NCI-H748 treated with DMSO at 0.1 percent for 48 hours (cell line): ENCODE measurements at places on chromosomes 16 and 17.

DNA sequence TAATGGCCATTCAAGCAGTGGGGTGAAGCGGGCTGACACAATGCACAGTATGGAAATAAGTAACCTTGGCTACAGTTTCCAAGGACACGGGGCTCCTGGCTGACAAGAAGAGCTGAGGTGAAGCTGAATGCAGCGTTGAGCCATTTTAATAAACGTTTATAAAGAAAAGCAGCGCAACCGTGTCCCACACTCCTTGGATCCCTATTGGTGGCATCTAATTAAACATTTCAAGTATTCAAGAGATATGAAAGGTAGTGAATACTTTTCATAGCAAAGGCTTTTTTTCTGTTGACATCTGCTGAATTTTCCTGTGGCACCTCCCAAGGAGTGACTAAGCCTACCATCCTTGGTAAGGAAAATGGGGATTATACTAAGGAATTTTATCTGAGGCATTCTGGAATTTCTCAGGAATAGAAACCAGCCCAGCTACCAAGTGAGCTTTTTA lies 26.5 kb downstream of the DUSP14 start:
- DNase-seq: no peak

DNA sequence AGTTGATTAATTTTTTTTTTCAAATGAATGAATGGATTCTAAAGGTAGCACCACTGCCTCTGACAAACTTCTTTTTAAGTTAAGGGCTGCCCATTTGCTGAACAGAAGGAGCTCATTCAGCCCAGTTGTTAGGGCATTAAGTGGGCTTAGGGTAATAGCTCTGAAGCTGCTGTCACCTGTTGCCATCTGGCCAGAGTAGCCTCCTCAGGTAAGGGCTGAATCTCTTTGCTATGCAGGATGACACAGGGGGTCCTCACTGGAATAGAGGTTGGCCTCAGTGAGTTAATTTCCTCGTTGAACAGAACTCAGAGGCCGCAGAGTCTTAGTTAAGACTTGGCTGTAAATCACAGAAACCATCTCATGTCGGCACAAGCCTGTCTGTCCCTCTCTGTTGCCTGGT lies 232.8 kb downstream of the CCDC182 start:
- DNase-seq: no peak

DNA sequence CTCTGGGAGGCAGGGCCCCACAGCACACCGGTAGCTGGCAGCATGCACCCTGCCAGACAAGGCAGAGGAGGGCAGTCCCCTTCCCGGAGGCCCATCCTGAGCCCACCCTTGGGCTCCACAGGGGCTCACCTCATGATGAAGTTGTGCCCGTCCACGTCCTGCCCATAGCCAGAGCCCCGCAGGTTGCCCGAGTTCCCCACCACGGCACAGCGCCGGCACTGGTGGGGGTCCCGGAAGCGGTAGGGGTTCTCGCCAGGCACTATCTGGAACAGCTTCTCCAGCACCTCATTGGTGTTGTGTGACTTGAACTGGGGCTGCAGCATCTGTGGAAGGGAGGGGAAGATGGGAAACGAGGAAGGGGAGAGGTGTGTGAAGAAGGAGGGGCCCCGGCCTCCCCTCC lies 44.0 kb downstream of the ST3GAL2 start:
- no peak for DNase-seq

GRCh38 chr17:28327709-28328108 lies 7.6 kb downstream of the IFT20 start:
- no peak for DNase-seq

DNA sequence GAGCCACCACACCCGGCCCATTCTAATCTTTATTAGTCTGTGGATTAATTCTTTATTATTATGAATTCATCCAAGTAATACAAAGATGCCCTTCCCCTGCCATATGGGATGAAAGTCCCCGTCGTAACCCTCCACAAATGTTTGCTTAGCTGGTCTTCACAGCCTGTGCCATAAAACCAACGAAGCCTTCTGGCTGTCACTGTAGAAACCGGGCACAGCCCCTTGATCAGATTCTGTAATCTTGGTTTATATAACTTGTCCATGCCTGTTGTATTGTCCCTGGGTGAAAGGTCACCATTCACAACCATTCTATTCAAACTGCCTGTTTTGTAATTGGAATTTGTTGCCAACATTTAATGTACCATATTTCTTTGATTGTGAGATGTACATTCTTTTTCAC lies 66.5 kb downstream of the ATP2C2 start:
- DNase-seq: no peak

- DNase-seq: no peak
Observed at GRCh38 chr17:78242024-78242742, 10.8 kb downstream of the TMEM235 start.

- no peak for DNase-seq
Observed at GRCh38 chr16:85369741-85370528, 243.2 kb upstream of the GSE1 start.

DNA sequence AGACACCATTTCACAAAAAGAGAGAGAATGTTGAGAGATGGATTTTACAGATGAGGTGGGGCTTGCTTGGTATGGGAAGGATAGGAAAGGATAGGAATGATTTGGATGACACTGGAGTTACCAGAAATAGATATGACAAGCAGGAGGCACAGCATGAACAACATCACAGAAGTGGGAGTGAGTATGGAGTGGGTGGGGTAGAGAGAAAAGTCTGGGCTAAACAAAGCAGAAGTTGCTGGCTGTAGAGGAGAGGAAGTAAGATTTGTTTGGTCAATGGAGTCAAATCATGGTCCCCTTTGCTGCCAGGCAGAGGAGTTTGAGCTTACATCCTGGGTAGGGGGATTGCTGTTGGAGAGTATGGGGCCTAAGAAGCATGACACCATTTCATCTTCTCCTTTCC lies 101.7 kb downstream of the VAT1L start:
- DNase-seq: no peak

- DNase-seq: no peak
Observed at GRCh38 chr17:77306790-77307478, 166.2 kb downstream of the SEC14L1 start.

DNA sequence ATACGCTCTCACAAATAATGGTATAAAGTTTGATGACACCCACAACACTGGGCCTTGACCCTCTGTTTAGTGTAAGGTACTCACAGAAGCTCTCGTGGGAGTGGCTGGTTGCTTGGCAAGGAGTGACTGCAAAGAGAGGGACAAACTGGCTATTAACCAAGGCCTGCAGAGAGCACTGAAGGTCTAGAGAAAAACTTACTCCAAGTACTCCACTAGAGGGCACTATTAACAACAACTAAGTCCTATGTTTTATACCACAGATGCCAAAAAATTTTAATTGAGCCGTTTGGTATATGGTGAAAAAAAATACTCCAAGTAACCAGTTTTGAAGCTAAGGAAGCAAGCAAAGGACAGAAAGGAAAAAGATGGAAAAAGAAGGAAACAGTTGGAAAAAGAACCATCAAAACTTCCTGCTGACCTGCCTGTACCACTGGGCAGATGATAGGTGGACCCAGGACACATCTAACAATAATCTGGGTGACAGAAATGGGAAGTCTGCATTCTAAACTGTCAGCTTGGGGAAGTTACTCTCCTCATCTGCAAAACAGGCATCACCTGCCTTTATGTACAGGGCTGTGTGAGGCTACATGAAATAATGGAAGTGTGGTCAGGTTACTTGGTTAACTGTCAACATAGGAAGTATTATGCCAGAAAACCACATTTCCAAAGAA lies 23.2 kb downstream of the DYNC1LI2 start:
- DNase-seq: peak; percentile 16

GRCh38 chr17:59785091-59785799 lies 77.8 kb downstream of the VMP1 start:
- DNase-seq: no peak

- DNase-seq: no peak
Observed at GRCh38 chr17:21467739-21468490, 91.8 kb downstream of the KCNJ12 start.

DNA sequence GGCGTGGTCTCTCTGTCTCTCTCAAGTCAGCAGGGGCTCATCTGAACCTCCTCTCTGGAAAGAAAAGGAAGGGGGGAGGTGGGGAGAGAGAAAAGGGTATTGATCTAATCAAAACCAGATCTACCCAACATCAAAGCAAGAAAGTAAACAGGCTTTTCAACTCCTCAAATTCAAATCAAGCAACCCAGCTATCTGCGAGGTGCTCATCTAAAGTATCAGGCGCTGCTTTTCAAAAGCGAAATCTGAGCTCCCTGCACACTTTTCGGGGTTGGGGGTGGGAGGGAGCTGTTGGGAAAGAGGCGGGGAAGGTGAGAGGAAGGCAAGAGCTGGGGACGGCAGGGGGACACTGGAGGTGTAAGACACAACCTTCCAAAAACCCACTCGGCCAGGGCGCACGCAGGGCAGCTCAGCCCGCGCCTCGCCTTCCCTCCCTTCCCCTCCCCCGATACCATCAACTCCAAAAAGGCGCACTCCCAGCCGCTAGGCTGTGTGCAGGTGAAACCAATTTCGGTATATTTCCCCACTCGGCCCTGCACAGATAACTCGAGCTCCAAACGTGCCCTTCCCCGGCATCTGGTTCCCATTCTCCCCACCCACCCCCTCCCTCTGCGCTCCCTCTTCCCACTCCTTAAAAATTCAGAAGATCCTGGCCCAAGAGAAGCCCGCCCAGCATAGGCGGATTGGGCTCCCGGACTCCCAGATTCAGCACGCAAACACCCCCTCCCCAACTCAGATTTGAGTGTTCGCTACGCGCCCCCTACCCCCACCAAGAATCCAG lies 2.6 kb downstream of the AXIN2 start:
- DNase-seq: peak; percentile 10

GRCh38 chr17:21289175-21289901 lies 4.8 kb downstream of the MAP2K3 start:
- DNase-seq: no peak

GRCh38 chr16:67663151-67663876 lies 2.6 kb downstream of the PARD6A start:
- DNase-seq: no peak

DNA sequence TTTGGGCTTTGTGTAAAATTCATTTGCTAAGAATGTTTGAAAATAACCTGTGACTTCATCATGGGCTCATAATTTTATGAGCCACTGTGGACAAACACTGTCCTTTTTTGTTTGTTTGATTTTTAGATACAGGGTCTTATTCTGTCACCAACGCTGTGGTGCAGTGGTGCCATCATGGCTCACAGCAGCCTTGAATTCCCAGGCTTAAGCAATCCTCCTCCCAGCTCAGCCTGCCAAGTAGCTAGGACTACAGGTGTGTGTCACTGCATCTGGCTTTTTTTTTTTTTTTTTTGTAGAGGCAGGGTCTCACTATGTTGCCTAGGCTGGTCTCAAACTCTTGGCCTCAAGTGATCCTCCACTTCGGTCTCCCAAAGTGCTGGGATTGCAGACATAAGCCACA lies 8.3 kb downstream of the TEX2 start:
- no peak for DNase-seq

DNA sequence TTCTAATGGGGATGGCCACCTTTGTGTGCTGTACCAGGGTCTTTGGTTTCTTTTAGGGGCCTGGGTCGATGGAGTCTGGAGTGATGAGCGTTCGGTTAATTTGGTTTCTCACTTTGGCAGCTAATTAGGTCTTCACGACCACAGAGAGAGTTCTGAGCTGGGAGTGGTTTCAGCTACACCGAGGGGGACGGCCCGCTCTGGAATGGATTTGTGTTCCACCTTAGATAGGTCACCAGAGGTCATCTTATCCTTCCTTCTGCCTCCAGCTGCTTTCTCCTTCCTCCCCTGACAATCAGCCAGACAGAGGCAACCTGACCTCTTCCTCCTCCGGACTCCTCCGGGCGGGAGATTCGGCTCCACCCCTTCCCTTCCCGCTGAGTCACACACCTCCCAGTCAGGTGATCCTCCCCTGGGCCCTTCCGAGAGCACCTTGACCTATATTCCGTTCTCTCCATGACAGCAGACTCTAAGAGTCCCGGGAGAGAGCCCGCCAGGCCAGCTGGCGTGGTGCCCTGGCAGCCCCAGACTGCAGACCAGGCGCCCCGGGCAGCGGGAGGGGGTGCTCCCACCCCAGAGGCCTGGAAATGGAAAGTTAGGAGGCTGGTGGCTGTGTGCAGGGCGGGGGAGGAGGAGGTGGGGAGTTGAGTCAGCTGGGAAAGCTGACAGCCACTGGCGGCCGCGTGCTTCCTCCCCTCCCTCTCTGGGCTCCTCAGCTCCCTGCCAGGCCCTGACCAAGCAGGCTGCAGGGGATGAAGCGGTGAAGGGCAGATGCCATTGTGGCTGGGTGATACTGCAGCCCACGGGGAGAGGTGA lies 44.7 kb downstream of the CHD9 start:
- DNase-seq: peak; percentile 26

- DNase-seq: no peak
Observed at GRCh38 chr16:65725156-65725845, 603.4 kb upstream of the CDH11 start.

- DNase-seq: peak; percentile 38
Observed at GRCh38 chr16:84672276-84673202, 24.2 kb downstream of the KLHL36 start.
